GM23248 (cell line): ENCODE measurements at places on chromosomes 2 and 18.

DNA sequence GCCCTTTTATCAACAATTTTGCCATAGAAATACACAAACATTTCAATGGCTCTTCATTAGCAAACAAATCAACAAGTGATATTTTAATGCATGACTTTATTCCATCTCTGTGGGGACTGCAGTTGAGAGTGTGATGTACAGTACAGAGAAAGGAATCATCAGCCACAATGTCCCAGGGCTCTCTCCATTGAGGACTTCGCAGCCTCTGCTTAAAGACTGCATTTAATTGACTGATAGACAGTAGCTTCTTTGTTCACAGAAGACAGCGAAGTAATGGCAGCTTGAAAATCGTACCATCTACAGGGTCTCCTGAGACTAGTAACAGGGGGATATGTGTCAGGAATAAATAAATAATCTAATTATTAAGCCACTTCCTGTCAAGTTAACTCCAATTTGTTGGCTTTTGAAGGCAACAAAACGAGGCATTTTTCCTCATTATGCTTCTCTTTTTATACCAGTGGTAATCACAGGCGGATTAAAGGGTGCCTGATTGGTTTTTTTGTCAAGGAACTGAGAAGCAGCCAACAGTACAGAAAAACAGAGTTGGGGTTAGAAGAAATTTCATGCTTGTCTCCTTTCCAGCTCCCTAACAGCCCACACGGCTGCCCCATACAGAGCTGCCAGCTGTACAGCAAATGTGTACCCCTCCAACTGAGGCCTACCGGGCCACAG, 164.3 kb downstream of the ZNF521 start:
- no peak for DNase-seq

GRCh38 chr2:197464175-197464574, 10.8 kb downstream of the COQ10B start:
- peak; percentile 49 for DNase-seq

- DNase-seq: no peak
Observed at GRCh38 chr2:144382849-144383248, 137.1 kb downstream of the ZEB2 start.

DNA sequence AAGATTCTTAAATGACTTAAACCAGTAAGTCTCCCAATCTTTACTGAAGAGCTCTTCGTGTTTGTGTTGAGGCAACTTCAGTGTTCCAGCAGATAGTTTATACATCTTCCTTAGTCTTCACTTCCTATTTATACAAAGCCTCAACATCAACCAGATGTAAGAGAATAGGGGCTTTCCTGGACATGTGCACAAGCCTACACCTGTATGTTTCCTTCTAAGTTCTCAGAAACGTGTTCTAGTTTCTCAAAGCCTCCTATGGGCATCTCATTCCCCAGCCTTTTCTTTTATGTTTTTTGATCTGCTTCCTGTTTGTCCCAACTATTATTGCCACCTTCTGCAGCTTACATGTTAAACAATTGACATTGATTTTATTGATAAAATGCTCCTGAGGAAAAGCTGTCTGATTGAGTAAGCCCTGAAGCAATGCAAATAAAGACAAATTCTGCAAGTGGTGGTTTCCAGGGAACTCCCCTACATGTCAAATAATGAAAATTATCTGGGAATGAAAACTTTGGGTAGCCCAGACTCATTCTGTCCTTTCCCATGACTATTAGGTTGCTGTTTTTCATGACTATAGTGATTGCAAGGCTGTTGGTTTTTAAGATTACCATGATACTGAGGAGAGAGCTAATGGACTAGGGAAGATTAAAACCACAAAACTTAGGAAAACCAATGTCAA, 663.3 kb upstream of the ACVR2A start:
- DNase-seq: no peak
